ENCODE measurements at places on chromosomes 12 and 14.
A peak's percentile ranks its signal among the peaks of the same experiment; 100 is the strongest.

DNA sequence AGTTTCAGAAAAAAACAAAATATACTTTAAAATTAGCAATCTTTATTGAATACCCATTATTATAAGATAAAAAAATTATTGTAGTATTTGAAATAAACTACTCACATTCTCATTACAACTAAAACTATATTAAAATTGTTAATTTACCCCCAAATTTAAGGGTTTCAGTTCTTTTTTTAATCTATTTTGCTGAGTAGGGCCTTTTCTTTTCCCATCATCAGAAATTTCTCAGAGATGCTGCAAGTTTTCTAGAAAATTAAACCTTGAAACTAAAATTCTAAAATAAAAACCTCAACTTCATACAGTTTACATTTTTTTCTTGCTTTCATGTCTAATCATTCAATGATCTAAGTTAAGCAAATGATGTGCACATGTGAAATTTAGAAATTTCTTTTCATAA is 10.1 kb downstream of the ARMH4 start:
- DNase-seq = no peak

DNA sequence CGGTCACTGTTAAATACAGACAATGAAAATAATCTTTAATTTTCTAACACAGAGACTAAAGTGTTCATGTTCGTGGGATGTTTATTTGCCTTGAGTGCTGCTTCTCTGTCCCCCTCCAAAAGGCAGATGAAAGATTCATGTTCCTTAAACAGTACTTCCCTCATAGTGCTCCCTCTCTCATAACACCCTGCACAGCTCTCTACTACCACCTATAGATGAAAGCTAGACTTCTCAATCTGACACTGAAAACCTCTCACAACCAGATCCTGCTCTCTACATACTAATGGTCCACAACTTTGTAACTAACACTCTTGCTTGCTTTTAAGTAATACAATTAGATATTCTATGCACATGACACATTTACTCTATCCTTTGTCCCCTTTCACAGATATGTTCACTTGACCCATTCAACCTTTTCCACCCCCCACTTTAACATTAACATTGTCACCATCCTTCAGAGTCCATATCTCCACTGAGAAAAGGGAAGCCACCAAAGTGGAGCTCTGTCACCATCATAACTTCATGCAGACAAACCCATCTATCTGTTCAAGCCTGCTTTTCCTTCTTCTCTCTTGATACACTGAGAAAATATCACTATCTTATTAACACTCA is 266.4 kb upstream of the USP15 start:
- no peak for DNase-seq

GRCh38 chr14:80669426-80669825 is 272.1 kb downstream of the CEP128 start:
- no peak for DNase-seq

DNA sequence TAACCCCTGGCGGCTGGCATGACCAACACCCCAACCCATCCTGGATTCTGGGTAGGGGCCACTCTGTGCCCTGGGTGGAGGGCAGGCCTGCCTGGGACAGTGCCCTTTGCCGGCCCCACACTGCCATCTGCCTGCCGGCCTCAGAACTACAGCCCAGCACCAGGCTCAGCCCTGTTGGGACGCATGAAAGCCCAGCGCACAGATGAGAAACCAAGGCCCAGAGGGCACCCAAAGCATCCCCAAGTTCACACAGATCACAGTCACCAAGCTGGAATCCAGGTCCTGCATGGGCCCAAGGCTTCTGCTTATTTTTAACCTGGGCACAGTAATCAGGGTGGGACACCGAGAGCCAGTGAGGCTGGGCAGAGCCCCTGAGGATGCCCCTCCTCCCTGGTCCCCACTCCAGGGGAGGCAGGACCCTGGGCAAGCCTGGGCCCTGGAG is 26.2 kb downstream of the RFLNA start:
- no peak for DNase-seq

DNA sequence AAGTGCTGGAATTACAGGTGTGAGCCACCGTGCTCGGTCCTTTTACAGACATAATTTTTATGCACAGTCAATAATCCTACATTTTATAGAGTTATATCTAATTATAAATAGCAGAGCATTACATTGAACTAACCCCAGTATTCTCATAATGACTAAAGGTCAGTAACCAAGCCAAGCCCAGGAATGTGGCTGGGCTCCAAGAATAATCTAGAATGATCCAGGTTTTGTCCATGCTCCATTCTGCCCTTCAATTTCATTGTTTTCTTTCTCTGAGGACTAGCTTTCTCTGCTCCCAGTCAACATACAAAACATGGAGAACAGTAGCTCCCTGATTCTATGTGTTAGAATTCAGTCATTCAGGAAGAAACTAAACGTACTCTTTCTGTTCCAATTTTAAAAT is 92.1 kb upstream of the KRR1 start:
- DNase-seq = no peak

- DNase-seq = no peak
Observed at GRCh38 chr14:105062048-105062433, 3.2 kb downstream of the GPR132 start.

- DNase-seq = no peak
Observed at GRCh38 chr12:10372559-10372958, 17.3 kb downstream of the KLRK1 start.

- no peak for DNase-seq
Observed at GRCh38 chr12:93361151-93361919, 16.4 kb upstream of the NUDT4 start.

DNA sequence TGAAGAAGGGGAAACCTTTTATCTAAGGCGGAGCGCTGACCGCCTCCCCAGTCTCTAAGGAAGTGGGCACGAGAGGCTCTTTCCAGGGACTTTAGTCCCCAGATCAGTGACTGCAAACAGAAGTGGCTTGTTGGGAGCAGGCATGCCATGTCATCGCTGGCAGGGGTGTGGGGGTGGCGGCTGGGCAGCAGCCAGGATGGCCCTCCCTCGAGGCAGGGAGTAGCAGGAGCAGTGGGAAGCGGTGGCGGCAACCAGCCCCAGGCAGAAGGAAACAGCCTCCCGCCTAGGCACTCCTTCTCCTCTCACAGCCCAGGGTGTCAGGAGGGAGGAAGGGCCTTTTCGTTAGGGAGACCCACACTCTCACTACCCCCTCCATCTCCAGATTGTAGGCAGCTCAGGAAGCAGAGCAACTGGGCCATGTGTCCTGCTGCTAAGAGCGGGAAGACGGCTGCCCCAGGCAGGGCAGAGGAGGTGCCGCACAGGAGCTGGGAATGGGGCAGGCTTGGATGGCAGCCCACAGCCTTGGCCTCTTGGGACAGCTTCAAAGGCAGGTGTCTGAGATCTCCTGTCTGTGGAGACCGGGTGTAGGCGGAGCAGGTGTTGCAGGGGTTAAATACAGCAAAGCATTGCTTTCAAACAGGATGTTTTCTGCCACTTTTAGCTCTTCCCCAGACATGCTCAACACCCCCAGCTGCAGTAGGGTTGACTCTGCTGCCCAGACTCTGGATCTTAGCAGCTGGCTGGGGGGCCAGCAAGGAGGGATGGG is 21.8 kb downstream of the VDR start:
- no peak for DNase-seq

DNA sequence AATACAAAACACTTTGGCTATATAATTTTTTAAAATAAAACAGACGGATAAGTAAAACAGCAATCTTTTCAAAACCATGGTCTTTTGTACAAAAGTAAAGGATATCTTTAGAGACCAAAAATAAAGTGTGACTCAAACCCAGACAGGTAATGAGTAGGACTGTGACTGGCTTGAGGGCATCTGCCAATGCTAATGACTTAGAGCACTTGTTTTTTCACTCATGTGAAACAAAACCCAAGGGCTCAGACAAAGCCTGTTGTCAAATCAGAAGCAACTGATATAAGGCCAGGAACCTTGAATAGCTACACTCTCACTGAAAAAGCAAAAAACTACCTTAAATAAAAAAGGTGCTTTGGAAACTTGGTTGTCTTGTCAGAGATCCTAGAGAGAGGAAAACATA is 357.4 kb downstream of the TMEM117 start:
- DNase-seq = peak; percentile 8

GRCh38 chr12:113971392-113971791 is 5.3 kb upstream of the RBM19 start:
- DNase-seq = no peak

GRCh38 chr14:72476657-72477499 is 417.0 kb downstream of the DPF3 start:
- DNase-seq = no peak

DNA sequence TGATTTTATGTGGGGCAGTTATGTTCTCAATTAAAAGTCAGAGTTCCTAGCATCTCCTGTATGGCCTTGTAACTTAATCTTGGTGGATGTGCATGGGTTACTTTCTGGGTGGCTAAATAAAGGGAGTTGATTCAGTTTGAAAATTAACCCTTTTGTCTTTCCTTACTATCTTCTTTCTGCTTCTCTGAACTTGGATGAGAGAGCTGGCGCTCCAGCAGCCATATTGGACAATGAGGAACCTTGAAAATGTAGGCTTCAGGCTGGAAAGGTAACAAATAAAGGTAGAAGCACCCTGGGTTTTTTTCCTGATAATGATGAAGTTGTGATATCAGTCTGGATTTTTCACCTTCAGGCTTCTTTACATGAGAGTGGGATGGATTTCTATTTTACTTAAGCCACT is 714.1 kb upstream of the TMEM132C start:
- DNase-seq = no peak

- DNase-seq = no peak
Observed at GRCh38 chr12:25404955-25405354, 148.1 kb downstream of the LMNTD1 start.

DNA sequence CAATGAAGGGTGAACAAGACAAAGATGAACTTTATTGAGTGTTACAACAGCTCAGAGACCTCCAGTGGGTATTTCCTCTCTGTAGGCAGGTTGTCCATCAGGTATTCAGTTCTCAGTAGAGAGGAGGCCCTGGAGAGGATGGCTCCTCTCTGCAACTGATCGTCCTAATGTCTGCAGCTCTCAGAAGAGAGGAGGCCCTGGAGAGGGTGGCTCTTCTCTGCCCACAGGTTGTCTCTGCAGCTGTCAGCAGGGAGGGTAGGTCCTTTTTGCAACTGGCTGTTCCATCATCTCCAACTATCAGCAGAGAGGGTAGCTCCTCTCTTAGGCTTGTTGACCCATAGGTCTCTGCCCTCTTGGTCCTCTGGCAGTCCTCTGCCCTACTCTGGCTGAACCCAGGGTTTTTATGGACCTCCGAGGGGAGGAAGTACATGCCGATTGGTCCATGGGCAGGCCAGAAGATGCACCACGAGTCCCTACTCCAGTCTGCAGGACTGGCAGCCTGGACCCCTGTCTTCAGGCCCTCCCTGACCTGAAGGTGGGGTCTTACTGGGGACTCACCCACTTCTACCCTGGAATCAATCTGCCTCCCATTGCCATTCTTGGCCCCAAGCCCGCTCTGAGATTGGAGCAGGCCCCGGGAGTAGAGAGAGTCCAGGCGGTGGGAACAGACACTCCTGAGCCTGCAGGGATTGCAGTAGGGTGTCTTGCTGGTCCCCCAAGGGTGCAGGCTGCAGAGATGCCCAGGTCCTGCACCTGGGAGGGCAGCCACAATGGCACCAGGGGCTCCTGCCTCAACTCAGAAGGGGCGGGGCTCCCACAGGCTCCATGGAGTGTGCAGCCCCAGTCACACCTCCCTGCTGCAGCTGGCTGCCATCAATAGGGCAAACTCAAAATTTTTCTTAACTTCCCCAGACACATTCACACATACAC is 2.3 kb downstream of the TMEM116 start:
- no peak for DNase-seq

DNA sequence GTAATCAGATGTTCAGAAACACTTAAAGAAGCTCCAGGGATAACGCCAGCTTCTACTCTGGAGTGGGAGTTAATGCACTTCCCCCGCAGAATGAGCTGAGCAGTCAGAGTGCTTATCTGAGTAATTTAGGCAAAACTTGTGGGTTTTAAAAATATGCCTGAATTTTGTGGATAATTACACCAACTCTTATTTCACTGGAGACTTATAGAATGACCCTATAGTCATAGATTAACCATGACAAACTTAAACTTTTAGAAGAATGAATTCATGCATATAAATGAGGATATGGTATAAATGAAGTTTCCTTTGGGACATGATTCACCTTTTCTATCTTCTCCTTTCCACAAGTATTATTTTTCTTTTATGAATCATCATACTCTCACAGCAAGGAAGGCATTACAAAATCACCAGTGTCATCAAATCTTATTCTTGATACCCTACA is 241.1 kb upstream of the FBXO33 start:
- DNase-seq = no peak

- no peak for DNase-seq
Observed at GRCh38 chr12:131063960-131064359, 110.3 kb downstream of the ADGRD1 start.

DNA sequence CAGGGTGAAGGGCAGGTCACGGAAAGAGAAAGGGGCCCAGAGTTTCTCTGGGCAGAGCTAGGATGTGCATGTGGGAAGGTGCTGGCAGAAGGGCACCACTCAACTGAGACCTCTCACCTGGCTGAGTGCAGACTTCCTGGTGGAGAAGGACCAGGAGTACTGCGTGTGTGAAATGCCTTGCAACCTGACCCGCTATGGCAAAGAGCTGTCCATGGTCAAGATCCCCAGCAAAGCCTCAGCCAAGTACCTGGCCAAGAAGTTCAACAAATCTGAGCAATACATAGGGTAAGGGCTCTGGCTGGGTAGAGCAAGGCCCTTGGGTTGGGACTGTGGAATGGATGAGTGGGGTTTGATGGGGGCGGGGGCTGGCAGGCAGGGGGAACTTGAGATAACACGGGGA is 5.4 kb upstream of the SMARCD1 start:
- DNase-seq = no peak

GRCh38 chr12:84506282-84506681 is 406.3 kb downstream of the SLC6A15 start:
- DNase-seq = no peak

GRCh38 chr14:74843653-74844052 is 32.3 kb downstream of the PROX2 start:
- no peak for DNase-seq

- no peak for DNase-seq
Observed at GRCh38 chr14:49940808-49941421, 48.0 kb downstream of the ARF6 start.

DNA sequence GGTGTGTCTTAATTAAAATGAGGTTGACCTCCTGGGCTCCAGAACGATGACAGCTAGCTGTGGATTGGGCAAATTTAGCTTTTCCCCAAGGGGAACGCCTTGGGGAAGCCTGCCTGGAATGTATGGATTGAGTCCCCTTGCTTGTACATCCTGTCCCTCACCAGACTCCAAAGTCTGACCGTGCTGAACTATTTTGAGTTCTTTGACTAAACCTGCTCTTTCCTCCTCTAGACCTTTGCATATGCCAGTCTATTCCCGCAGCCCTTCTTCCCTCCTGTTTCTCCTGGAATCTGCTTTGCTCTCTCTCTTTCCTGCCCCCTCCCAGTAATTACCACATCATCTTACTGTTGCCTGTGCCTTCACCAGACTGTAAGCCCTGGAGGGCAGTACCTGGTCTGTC is 11.5 kb upstream of the KDM2B start:
- DNase-seq = no peak

DNA sequence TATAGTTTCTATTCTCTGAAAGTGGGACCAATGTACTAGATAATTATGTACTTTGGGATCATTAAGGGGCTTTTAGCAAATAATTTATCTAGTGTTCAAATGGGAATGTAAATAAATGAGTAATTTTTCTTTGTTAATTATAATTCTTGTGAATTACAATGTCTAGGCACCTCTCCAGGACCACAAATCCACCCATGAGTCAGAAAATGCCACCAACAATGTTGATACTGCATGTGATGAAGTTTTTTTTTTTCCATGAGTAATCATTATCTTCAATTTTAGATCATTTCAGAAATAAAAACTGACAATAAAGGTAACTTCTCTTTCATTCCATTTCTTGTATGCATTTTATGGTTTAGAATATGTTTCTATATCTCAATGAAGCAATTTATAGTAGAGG is 470.3 kb downstream of the VRK1 start:
- DNase-seq = no peak

Measured in NCI-H510A (cell line).